ENCODE measurements at places on chromosomes 5 and 9.

- peak; percentile 65 for DNase-seq
Measured at GRCh38 chr5:156402387-156402921, 75.5 kb downstream of the SGCD start.

- no peak for DNase-seq
Measured at GRCh38 chr5:15718421-15719179, 218.6 kb downstream of the FBXL7 start.

DNA sequence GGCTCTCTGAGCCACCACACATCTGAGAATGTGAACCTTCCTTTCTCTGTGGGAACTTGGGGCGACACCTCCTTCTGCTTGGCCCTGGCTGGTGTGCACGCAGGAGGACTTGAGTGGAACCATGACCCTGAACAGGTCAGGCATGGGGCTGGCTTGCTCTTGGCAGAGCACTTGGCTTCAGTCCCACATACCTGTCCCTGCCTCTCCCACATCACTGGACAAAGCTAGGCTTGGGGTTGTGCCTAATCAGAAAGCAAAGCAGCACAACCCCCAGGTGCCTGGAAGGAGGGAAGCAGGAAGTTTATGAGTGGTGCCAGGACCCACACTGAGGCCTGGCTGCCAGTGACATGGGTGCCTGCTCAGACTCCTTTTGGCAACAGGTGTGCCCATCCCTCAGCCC is 13.2 kb downstream of the GADD45G start:
- DNase-seq, result no peak

DNA sequence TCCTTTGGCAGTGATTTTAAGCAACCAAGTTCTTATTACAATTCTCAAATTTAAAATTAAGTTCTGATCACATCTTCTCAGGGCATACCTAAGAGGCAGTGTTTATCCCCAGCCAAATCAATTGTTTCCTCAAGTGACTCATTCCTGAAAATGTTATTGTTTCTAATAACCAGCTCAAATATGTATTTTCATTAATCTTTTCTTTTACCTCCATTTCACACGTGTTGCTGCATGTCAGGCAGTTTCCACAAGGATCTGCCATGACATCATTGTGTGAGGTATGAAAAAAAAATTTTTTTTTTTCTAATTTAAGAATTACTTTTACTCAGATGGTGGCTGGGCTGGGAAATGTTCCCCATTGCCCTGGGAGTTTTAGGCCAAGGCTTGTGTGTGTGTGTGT is 113.0 kb upstream of the NTRK2 start:
- DNase-seq, result no peak

DNA sequence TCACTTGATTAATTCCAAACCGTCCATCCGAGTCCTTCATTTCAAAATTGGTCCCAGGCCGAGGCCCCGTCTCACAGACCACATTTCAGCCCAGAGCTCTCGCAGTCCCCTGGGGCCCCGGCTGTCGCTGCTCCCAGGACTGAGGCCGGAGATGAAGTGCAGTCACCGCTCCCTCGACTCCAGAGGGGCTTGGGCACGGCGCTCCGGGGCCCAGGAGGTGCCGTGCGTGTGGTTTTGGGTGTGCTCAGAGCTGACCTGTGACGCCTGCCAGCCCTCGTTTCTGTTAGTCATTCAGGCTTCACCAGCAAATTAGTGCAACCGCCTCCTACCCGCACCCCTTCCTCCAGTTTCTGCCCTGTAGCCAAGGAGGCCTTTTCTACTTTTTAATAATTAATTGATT is 48.7 kb upstream of the PHYKPL start:
- no peak for DNase-seq

DNA sequence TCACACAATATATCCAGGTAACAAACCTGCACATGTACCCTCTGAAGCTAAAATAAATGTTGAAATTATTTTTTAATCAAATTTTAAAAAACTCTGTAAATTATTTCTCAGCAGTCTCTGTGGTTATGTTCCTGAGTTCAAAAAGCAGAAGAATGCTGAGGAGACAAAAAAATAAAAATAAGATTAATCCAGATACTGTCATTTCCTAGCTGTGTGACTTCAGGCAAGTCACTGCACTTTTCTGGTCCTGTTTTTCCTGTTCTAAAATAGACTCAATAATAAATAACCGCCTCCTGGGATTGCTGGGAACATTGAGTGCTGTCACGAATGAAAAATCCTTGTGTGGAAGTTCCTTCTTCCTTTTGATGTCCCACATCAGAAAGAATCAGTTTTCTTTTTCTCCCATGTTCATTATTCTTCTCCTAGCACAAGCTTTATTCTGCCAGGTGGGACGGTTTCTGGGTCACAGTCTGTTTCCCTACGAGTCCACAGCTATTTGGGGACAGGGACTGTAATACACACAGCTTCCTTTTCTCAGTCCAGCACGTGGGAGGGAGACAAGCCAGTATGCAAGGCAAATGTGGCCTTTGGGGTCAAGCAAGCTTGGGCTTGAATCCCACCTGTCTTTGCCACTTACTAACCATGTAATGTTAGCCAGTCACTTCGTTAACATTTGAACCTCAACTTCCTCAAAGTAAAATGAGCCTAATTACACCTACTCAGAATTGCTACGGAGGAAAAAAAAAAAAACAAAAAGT is 156.9 kb downstream of the TRIM32 start:
- DNase-seq, result no peak

DNA sequence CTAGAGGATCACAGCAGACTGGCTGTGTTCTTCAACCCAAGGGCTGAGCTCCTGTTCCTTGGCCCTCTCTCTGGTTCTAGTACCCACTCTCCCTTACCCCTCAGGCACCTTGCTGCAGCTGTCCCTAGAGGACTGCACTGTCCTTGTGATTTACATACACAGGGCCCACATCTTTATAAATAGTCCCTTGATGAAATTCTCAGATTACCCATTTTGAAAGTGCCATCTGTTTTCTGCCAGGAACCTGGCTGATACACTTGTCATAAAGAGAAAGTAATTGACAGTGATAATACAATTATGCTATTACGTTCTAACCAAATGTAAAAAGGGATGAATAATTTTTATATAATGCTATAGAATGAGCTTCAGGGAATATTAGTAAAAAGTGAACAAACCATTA is 16.5 kb upstream of the SPARC start:
- no peak for DNase-seq

GRCh38 chr9:106675780-106676179 is 187.2 kb upstream of the ZNF462 start:
- peak; percentile 59 for DNase-seq

DNA sequence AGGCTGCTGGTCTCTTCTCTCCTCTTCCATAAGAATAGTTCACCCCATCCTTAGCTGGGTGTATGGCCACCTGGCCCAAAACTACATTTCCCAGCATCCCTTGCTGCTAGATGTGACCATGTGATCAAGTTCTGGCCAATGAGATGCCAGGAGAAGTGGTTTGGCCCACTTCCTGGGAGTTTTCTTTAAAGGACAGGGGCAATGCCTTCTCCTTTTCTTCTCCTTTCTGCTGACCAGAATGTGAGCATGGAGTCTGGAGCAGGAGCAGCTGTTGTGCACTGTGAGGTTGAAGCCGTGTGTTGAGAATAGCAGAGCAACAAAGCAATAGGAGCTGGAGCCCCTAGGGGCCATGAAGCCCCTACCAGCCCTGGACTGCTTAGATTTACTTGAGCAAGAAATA is 36.8 kb downstream of the C9orf50 start:
- peak; percentile 51 for DNase-seq

GRCh38 chr9:117046666-117047327 is 359.7 kb downstream of the TRIM32 start:
- DNase-seq, result no peak

- no peak for DNase-seq
Measured at GRCh38 chr5:30604648-30605262, 588.7 kb upstream of the CDH6 start.

DNA sequence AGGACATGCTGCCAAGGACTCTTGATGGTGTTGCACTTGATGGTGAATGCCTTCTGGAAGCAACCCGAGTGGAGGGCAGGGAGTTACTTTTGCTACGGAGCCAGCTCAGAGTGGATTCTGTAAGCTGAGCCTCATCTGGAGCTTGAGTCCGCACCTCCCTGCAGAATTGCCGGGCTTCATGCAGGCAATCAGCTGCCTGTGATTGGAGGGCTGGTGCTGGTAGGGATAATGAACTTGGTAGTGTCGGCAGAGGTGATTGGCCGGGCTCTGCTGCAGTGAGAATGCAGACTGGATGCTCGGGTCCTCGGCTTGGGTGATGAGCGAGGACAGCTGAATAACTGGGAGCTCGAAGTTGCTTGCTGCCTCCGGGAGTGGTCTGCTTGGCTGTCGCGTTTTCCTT is 23.1 kb downstream of the SLC25A25 start:
- peak; percentile 85 for DNase-seq

GRCh38 chr5:58365791-58366190 is 94.1 kb downstream of the PLK2 start:
- DNase-seq, result no peak

DNA sequence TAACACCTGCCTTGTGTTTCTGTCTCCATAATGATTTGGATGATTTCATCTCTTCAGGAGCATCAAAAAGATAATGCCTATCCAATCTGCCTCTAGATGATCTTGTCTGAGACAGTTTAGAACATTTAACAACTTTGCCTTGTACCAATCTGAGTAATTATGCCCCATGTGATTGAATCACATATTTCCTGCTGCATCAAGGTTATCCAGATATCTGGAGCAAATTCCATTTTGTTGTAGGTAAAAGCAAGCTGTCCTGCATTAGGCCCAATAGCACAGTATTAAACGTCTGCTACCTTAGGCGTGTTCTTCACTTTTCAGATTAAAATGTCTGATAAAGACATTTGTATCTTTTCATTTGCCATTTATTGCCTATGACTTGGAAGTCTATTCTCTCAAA is 54.1 kb upstream of the MARCHF11 start:
- no peak for DNase-seq

- DNase-seq, result peak; percentile 91
Measured at GRCh38 chr9:83538172-83538889, at the start of gene FRMD3. FRMD3 (minus strand) TSS chr9:83538401; CDS start chr9:83538231, 170 bp downstream.

DNA sequence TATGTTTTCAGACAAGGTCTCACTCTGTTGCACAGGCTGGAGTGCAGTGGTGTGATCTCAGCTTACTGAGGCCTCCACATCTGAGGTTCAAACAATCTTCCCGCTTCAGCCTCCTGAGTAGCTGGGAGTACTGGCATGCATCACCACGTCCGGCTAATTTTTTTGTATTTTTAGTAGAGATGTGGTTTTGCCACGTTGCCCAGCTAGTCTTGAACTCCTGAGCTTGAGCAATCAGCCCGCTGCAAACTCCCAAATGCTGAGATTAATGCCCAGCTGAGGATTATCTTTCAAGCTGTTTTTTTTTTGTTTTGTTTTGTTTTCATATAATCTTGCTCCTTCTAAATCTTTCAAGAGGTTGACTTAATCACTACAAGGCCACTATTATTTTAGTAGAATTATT is 47.3 kb upstream of the SLC28A3 start:
- no peak for DNase-seq

- DNase-seq, result no peak
Measured at GRCh38 chr9:14302405-14302804, 11.5 kb downstream of the NFIB start.

- DNase-seq, result no peak
Measured at GRCh38 chr5:93829346-93829745, 87.9 kb upstream of the POU5F2 start.

DNA sequence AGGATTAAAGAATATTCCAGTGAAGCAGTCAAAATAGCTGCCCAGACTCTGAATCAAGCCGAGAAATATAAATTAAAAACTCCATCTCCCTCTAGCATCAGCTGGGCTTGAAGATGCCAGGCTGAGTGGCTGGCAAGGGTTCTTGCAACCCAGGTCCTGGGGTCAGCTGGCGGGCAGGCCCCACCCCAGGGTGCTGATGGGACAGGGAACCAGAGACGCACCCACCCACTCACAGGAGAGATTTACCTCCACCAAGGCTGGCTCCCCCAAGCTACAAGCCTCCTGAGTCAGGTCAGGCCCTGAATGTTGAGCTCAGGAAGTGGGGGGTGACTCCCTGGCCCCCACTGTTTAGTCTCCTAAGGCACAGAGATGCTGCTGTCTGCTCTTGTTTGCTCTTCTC is 83.9 kb upstream of the HSPA9 start:
- no peak for DNase-seq

DNA sequence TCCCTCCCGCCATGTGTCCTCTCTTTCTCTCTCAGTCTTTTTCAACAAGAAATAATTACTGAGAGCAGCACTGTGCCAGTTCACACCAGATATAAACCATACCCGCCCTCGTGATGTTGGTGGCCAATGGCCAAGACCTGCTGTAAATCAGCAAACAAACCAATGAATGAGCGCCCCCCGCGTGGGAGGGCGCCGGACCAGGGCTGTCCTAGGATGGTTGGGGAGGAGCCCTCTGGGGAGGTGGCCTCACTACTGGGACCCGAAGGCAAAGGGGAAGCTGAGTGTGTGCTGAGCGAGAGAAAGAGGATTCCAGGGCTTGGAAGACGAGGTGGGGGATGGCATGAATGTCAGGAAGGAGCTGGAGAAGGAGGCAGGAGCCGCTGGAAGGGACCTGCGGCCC is 51.2 kb upstream of the BARHL1 start:
- DNase-seq, result peak; percentile 28

- DNase-seq, result no peak
Measured at GRCh38 chr5:39569857-39570256, 145.1 kb upstream of the DAB2 start.

GRCh38 chr9:89999534-90000370 is 394.9 kb downstream of the GADD45G start:
- peak; percentile 67 for DNase-seq

DNA sequence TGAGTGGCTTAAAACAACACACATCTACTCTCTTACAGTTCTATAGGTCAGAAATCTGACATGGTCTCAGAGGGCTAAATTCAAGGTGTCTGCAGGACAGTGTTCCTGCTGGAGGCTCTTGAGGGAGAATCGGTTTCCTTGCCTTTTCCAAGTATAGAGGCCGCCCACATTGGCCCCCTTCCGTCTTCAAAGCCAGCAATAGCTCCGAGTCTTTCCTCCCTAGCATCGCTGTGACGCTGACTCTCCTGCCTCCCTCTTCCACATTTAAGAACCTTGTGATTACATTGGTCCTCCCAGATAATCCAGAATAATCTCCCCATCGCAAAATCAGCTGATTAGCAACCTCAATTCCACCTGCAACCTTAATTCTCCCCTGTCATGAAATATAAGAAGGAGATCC is 81.3 kb upstream of the IER5L start:
- no peak for DNase-seq

- DNase-seq, result no peak
Measured at GRCh38 chr9:105363837-105364236, 84.0 kb upstream of the FSD1L start.

DNA sequence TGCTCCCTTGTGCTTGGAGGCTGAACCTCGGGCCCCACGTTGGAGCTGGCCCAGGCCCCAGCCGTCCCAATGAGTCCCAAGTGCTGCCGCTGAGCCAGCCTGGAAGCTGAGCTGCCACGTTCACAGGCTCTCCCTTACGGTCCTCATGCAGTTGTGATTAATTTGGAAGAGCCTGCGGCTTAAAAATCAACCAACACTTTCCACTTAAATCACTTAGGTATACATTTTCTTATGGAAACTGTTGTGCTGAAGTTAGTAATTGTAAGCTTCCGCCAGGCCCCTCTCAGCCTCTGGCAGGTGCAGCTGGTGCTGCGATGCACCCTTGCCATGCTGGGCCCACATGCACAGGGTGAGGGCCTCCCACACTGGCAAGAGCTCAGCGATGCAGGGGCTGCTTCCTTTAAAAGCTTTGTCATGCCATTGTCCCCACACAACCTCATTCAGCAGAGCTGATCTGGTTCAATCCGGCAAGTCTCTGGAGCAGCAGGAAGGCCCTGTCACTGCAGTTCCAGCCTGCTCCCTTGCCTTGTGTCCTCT is 61.0 kb downstream of the IPPK start:
- DNase-seq, result no peak

- DNase-seq, result no peak
Measured at GRCh38 chr9:35303567-35303966, 141.8 kb downstream of the UNC13B start.

- DNase-seq, result no peak
Measured at GRCh38 chr9:5628183-5628529, 751 bp upstream of the RIC1 start.
